ENCODE measurements at places on chromosomes 1 and 21.

DNA sequence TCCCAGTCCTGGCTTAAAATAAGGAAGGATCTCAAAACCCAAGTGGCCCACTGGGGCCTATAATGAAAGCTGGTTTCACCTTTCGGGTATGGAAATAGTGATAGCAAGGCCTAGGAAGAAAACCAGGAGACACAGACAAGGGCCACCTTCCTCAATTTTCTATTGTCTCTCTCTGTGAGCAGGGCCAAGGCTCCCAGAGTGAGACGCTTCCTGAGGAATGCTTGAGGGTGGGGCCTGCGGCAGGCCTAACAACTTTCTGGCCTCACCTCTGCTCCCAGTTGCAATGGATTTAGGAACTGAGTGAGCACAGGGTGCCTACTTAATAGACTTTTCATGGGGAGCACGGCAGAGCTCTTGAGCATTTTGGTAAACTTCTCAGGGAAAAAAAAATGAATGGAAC, 300.9 kb downstream of the ASTN1 start:
- DNase-seq: no peak

GRCh38 chr1:86207323-86207722, 50.8 kb upstream of the COL24A1 start:
- DNase-seq: no peak

DNA sequence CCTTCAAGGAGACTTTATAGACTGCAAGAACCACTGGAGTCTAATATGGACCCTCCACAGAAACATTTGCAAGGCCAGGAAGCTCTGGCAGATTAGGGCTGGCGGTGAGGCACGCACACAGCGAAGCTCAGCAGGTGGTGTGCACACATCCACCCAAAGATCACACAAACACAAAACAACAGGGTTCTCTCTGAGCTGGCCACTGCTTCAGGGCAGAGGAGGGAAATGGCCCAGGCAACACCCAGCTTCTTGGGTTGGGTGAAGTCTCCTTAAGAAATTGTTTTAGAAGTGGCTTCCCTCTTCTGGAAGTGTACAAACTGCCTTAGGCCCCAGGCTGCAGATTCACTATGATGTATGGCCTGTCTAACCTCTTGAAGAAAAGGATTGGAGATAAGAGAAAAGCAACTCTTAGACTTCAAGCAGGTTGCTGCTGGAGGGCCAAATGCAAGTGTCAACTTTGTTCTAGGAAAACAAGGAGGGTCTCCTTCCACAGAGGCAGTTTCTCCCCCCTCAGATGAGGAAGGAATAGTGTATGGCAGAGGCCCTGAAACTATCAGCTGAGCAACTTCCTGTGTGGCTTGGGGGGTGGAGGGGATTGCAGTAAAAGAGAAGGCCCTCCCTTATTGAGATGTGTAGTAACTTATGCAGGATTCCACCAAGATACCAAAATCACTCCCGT, 2.0 kb downstream of the RCSD1 start:
- DNase-seq: peak; percentile 11

GRCh38 chr1:179042087-179042486, 16.4 kb downstream of the FAM20B start:
- no peak for DNase-seq

DNA sequence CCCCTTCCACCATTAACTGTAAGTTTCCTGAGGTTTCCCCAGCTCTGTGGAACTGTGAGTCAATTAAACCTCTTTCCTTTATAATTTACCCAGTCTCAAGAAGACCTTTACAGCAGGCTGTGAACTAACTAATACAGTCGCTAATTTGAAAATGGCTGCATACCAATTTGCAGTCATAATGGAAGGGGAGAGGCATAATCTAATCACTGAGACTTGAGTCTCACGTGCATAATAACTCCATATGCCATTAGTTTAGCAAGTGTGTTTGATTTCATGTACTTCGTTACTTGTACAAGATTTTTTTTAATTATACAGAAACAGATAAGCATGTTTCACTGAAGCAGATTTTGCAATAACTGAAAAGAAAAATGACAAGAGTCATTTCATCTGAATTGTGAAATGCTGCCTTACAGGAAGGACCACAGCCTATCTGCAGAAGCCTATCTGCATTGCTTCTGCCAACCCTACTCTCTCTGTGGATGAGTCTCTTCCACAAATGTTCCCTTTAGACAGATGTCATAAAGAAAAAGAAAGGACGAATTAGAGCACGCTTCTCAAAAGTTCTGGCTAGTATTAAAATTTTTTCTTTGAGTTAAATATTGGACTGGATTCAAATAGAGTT, 99.1 kb downstream of the PTGER3 start:
- DNase-seq: no peak

- DNase-seq: no peak
These were observed 212.6 kb upstream of the VAMP3 start for GRCh38 chr1:7558481-7558880.

DNA sequence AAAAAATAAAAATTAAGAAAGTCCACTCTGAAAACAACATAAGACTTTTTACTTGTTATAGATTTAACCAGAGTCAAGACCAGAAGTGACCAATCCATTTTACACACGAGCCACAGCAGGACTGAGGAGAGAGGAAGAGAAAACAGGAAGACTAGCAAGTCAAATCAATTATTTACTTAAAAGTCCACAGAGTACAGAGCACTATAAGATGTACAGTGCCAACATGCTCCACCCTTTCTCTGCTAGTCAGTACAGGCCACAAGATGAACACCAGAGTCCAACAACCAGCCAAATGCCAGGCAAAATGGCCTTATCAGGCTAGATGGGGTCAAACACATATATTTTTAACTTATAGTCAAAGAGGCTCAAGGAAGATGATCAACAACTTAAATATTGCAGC, 19.5 kb downstream of the LUZP1 start:
- DNase-seq: no peak

- no peak for DNase-seq
These were observed 34.1 kb upstream of the NEK7 start for GRCh38 chr1:198122693-198123092.

- DNase-seq: no peak
These were observed 10.1 kb upstream of the ABCA4 start for GRCh38 chr1:94130851-94131595.

GRCh38 chr1:160767395-160768294, 28.3 kb upstream of the LY9 start:
- peak; percentile 26 for DNase-seq

DNA sequence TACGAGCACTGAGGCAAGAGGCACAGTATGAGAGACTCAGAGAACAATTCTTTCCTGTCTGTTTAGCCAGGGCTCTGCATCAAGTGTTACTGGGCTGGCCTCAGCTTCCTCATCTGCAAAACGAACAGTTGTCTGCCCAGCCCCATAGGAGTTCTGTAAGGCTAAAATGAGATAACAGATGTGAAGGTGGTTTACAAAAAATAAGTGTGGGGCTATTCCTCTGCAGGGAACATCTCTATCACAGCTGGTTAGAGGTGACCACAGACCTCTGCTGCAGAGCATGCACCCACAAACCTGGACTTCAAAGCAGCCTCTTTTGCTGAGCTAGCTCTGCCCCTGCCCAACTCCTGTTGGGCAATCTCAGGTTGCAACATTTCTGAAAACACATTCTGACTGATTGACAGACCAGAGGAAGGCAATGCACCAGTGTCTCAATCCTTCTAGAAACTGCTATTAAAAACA, 10.5 kb upstream of the OLIG1 start:
- no peak for DNase-seq

DNA sequence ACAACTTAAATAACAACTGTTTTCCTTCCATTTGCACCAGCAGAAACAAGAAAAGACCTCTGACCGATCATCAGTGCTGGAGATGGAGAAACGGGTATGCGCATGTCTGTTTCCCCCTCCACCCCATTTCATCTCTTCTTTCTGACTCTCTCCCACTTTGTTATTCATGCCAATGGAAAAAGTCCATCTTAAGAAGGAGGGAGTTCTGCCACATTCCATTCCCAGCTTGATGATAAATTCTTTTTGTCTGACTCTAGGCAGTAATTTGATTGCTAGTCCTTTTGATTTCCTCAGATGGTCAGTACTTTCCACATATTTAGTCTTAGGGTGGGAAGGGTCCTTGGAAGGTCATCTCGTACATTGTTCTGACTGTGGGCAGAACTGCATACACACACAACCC, 142.5 kb downstream of the SYT2 start:
- DNase-seq: no peak

GRCh38 chr1:20551945-20552727, at the start of gene FAM43B:
TSS of gene FAM43B (plus strand) at chr1:20552573. CDS start at chr1:20552974, 401 bp downstream.
- no peak for DNase-seq

- no peak for DNase-seq
These were observed 35.8 kb upstream of the CCN1 start for GRCh38 chr1:85544689-85545215.

GRCh38 chr1:82486468-82486867, 685.7 kb downstream of the ADGRL2 start:
- DNase-seq: no peak

- DNase-seq: no peak
These were observed 79.4 kb upstream of the USH2A start for GRCh38 chr1:216502528-216503162.

- no peak for DNase-seq
These were observed 1.4 kb downstream of the SPTA1 start for GRCh38 chr1:158685085-158685484.

GRCh38 chr1:229470406-229471043, 36.6 kb upstream of the ACTA1 start:
- no peak for DNase-seq

DNA sequence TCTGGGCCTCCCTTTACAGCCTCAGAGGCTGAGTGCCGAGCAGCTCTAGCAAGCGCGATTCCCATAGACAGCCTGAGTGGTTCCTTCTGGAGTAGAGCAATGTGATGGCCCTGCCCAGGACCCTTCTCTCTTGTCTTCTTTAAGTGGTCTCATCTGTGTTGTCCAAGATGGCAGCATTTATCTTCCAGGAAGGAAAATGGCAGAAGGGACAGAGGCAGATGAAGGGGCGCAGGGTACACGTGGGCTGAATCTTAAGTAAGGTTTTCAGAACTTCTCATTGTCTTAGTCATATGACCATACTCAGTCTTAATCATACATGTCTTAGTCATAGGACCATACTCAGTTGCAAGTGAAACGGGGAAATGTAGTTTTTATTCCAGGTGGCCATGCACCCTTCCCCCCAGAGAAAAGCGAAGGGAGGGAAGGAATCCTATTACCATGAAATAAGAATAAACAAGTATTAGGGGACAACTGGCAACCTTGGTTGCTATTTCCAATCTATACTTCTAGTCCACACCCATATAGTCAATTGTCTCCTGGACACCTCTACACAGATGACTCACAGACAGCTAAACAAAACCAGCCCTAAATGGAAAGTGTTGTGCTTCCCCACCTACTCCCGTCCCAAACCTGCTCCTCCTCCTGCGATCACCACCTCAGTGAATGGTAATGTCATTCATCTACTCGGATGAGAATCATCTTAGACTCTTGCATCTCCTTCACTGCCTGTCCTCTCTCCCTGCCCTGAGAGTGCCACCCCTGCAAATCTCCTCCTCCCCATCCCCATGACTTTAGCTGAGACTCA, 13.3 kb downstream of the OVAAL start:
- DNase-seq: peak; percentile 39

- DNase-seq: no peak
These were observed 1089.8 kb upstream of the NCAM2 start for GRCh38 chr21:19908390-19908789.

GRCh38 chr21:46096596-46097335, 1.1 kb upstream of the COL6A2 start:
- DNase-seq: no peak

DNA sequence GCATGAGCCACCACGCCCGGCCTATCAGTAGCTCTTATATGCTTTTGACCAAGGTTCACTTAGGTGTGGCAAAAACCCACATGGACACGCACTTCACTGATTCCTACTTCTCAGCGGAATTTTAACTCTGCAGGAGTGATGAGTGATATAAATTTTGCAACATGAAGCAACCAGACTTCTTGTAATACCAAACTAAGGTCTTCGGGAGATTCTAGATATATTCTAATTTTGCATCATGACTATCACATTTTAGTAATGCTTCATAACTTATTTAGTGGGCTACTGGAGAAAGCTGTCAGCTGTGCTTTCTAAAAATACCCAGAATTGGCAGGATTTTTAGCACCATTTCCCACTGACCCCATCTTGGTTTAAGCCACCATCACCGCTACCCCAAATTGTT, 27.8 kb downstream of the RHCE start:
- DNase-seq: no peak

DNA sequence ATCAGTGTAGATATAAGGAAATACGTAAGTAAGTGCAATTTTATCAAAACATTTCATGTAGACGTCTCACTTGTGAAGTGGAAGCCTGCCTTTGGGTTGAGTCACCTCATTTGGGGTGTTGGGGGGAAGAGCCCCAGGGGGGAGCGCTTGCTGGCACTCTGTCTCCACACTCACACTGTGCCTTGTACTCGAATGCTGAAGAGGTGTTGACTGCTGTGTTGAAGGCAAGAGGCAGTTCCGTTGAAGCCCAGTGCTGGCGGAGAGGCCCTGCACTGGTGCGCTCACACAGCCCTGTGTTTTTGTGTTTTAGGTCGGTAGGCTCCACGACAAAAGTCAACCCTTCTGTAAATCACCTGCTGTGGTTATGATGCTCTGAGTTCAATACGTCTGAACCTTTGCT, 131.9 kb upstream of the COL6A1 start:
- DNase-seq: no peak

GRCh38 chr1:167298325-167298724, 77.6 kb downstream of the POU2F1 start:
- DNase-seq: no peak

DNA sequence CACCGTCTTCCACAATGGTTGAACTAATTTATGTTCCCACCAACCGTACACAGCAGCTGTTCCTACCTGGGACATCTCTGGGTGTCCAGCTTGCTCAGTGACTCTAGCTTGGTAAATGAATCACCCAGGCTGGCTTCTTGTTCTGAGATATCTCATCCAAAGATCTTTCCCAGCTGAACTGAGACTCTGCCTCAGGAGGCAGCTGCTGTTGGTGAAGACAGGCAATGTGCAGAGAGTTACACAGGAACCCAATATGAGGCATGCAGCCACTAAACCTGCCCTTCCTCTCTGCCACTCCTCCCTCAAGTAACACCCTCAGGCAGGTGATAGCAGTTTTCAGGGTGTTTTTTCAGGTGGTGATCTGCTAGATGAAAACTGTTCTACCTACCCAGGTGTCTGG, 14.0 kb upstream of the FOXO6 start:
- DNase-seq: no peak

DNA sequence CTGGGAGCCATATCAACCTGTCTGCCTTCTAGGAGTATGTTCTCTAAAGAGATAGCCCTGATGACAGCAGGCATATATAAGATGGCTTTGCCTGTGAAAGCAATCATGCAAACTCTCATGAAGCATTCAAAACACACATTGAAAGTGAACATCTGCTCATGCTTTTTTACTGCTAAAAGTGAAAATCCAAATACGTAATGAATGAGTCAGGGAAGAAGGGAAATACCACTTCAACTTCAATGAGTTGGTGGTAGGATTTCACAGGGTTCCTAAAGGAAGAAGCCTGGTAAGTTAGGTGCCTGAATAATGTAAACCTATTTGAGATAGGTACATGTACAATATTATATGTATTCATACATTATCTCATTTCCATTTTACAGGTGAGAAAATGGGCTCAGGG, 50.5 kb upstream of the SLFNL1 start:
- DNase-seq: no peak

GRCh38 chr1:175320804-175321203, 128.2 kb upstream of the KIAA0040 start:
- no peak for DNase-seq

GRCh38 chr1:45012639-45013278, 705 bp downstream of the UROD start:
- DNase-seq: peak; percentile 30

- DNase-seq: no peak
These were observed 190.4 kb downstream of the NRIP1 start for GRCh38 chr21:14874379-14874778.

Data from stimulated activated naive CD4-positive, alpha-beta T cell treated with Interleukin-2 at 50 U/mL for 16 hours (primary cell).